Gastrocnemius medialis (tissue), 4 donors: ENCODE measurements at places on chromosomes 3 and 15. TPM values are rescaled to one million over a fixed set of nuclear protein-coding genes. Genes with fewer than 3 reads are reported as not detected.
A peak's percentile ranks its signal among the peaks of the same experiment; 100 is the strongest.

- H3K36me3 ChIP-seq: no peaks in the 10 kb centered on the region
- H3K4me3 ChIP-seq: peak overlapping the region; percentile 22
- H3K27me3 ChIP-seq: peaks cover 6% of the 10 kb centered on the region
- H3K4me1 ChIP-seq: peaks cover 8% of the 10 kb centered on the region
Observed at GRCh38 chr3:157499342-157499963, 3.8 kb downstream of the VEPH1 start.

DNA sequence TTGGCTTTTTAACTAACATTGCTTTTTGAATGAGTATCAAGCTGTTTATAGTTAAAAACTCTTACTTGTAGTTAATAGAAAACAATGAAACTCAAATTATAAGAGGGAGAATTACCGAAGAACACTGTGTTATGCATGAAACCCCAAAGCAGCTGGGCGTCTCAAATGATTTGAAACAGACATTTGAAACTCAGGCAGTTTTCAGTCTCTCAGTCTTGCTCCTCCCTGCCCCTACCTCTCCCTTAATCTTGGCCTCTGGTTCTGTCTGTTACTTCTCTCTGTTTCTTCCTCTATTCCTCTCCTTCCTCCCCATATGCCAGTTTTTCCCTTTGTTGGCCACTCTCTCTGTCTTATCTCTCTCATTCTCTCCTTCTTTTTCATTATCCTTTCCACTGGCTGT lies 118.3 kb upstream of the SYNPR start:
- no peak overlapping the region for H3K27ac ChIP-seq
- no peak overlapping the region for H3K4me3 ChIP-seq
- no peaks in the 10 kb centered on the region for H3K4me1 ChIP-seq
- no peak for DNase-seq
- no peaks in the 10 kb centered on the region for H3K27me3 ChIP-seq
- H3K36me3 ChIP-seq: no peaks in the 10 kb centered on the region

DNA sequence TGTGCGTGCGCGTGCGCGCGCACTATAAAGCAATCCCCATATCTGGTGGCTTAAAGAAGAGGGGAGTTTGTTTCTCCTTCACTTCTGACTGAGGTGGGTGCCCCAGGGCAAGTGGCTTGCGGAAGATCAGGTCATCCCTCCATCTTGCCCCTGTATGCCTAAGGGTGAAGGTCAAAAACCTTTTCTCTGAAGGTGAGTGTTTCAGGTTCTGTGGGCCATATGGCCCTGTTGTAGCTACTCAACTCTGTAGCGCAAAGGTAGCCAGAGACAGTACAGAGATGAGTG lies 5.5 kb downstream of the ABTB1 start:
- peak overlapping the region; percentile 58 for H3K27ac ChIP-seq
- peaks cover 56% of the 10 kb centered on the region for H3K36me3 ChIP-seq
- H3K27me3 ChIP-seq: no peaks in the 10 kb centered on the region
- DNase-seq: no peak

- H3K27ac ChIP-seq: peak overlapping the region; percentile 28
- H3K4me3 ChIP-seq: no peak overlapping the region
- no peak for DNase-seq
Observed at GRCh38 chr3:101038393-101038792, 45.2 kb upstream of the ABI3BP start.

The CFAP20DC gene
- total RNA-seq: not detected
